ENCODE measurements at places on chromosomes 3 and 15.

- DNase-seq, result peak; percentile 52
Measured at GRCh38 chr15:55434989-55435825, 26.9 kb downstream of the PIERCE2 start.

GRCh38 chr3:55929154-55929869 is 442.2 kb upstream of the WNT5A start:
- DNase-seq, result no peak

DNA sequence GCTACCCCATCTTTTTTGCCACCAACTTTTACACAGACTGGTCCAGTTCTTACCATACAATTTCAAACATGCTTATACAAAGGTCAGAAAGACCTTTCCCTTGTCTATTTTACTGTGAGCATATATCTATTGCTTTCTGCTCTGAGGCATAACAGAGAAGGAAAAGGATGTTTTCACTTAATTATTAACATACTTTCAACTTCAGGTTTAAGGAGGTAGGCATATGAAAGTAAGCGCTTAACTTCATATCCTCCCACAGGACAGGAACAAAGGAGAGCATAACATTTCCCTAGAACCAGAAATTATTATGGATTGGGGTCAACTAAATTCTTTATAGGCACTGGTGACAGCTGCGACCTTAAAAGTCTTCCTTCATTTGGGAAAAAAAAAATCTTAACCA is 1.1 kb downstream of the MYEF2 start:
- DNase-seq, result no peak

DNA sequence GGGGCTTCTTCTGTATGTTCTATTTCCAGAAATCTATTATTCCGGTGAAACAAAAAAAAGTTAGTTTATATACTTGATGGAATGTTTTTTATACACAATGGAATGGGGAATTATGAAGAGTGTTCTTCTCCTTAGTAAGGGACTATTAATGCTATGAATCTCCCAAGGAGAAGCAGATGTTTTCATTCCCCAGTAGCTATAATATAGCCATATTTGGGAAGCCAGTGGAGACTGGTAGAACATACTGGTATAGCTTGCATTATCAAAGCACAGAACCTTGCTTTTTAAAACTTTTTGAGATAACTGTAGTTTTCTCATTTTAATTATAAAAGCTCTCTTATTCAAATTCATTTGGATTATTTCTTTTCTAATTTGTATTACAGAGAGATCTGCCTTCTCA is 38.3 kb downstream of the ADGRG7 start:
- DNase-seq, result no peak

DNA sequence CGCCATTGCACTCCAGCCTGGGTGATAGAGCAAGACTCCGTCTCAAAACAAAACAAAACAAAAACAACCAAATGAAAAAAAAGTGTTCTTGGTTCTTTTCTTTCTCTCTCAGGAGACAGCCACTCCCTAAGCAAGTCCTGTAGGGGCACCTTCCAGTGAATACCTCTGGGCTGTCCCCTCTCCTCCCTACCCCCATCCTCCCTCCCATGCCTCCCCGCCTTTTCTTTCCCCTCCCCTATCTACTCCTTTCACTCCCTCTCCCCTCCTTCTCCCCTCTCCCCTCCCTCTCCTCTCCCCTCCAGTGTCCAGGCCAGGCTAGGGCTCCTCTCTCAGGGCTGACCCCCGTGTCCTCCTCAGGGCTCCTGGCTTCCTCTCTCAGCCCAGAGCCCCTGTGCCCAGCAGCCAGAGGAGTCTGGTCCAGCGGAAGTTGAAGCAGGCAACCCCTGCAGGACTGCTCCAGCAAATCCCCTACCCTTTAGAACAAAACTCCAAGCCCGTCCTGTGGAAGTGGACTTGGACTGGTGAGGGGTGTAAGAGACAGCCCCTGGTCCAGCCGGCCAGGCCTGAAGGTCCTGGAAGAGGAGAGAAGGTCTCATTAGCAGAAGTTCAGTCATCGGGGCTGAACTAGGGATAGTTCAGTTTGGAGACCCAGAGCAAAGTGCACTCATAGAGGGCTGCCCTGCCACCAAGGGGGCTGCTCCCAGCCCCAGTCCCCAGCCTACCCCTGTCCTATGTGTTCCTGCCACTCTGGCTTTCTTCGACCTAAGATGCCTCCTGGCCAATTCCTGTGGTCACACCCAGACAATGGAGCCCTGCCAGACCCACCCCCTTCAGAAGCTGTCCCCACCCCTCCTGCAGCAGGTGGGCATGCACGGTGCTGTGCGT is 79.8 kb upstream of the IQSEC1 start:
- no peak for DNase-seq

DNA sequence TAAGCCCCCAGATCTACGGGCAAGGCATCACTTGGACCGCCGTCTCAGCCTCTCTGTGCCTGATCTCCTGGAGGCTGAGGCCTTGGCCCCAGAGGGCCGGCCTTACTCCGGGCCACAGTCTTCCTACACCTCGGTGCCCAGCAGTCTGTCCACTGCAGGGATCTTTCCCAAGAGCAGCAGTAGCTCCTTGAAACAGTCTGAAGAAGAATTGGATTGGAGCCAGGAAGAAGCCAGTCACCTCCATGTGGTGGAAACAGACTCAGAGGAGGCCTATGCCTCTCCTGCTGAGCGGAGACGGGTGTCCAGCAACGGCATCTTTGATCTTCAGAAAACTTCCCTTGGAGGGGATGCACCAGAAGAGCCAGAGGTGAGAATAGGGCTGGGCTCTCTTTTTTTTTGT is 67.0 kb downstream of the MCTP2 start:
- DNase-seq, result no peak

DNA sequence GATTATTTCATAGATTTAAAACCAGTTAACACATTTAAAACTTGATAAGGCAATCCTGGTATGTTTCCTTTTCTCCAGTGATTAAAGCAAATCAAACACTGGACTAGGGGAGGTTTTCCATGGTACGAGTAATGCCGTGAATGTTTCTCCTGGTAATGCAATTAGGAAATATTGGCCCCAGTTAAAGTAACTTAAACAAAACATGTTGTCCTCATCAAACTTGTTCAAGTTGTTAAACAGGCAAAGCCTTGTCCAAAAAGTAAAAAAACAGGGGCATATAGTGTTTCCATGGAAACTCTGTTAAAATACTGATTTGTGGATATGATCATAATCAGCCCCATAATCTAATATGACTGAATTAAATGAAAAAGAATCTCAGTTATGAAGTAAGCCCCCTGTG is 13.1 kb upstream of the LRTM1 start:
- DNase-seq, result no peak
